ENCODE measurements at places on chromosomes 3 and 15.

- peak; percentile 58 for DNase-seq
Observed at GRCh38 chr3:187112934-187113793, 26.1 kb downstream of the RPL39L start.

- DNase-seq: no peak
Observed at GRCh38 chr15:72113347-72114031, 4.5 kb downstream of the MYO9A start.

- DNase-seq: no peak
Observed at GRCh38 chr15:70793694-70794093, 30.3 kb upstream of the UACA start.

- DNase-seq: peak; percentile 85
Observed at GRCh38 chr3:49671291-49672288, 2.6 kb upstream of the APEH start.

DNA sequence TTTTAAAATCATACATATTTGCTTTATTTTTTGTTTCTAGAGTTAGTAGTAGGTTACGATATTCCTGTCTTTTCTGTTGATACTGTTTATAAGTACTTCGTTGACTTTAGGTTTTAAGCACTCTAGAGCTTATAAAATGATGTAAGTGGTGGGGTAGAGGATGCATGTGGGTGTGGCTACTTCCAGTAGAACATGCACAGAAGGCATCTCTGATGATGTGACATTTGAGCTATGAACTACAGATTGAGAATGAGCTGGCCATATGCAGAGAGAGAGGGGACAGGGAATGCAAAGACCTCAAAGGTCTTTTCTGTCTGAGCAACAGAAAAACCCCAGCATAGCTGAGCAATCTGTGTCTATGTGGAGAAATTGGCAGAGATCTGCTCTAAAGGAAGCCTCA lies 233.9 kb upstream of the STAC start:
- no peak for DNase-seq
